ENCODE measurements at places on chromosomes 7 and 10.
A peak's percentile ranks its signal among the peaks of the same experiment; 100 is the strongest.

- DNase-seq, result no peak
Measured at GRCh38 chr10:116660860-116661259, 40.1 kb downstream of the PNLIPRP2 start.

DNA sequence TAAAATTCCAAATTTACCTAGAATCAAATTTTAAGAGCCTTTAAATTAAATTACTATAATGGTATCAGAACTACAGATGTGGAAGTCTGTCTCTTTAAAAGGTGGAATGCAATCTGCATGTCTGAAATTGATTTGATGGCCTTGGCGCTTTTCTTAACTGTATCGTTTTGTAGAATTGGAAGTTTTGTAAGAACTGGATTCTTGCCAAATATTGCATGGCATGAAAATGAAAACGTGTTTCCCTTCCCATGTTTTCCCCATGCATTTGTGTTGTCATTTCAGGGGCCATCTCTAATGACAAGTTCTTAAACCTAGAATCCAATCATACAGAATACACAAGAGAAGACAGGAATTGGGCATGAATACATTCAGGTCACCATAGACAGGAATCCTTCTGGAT, 162.5 kb downstream of the KIAA1217 start:
- DNase-seq, result no peak

DNA sequence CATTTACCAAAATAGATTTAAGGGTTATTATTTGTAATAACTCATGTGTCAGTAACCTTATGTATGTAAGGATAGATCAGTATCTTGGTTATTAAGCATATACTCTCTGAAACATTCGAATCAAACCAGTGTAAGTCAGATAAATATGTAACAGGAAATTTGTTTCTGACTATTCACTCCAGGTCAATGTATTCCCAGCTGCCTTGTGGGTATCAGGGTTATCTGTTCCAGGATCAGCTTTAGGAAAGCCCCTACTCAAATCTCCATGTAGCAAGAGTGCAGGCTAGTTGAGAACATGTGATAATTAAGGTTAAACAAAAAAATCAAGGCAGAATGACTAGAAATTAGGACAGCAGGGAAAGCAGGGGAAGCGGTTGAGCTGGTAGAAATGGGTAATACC, 201.7 kb downstream of the AUTS2 start:
- no peak for DNase-seq

- no peak for DNase-seq
Measured at GRCh38 chr7:34949361-34949760, 87.9 kb downstream of the DPY19L1 start.

GRCh38 chr7:141748396-141748795, 10.2 kb downstream of the SSBP1 start:
- DNase-seq, result no peak

GRCh38 chr10:104077247-104077646, 8.4 kb downstream of the COL17A1 start:
- DNase-seq, result no peak

DNA sequence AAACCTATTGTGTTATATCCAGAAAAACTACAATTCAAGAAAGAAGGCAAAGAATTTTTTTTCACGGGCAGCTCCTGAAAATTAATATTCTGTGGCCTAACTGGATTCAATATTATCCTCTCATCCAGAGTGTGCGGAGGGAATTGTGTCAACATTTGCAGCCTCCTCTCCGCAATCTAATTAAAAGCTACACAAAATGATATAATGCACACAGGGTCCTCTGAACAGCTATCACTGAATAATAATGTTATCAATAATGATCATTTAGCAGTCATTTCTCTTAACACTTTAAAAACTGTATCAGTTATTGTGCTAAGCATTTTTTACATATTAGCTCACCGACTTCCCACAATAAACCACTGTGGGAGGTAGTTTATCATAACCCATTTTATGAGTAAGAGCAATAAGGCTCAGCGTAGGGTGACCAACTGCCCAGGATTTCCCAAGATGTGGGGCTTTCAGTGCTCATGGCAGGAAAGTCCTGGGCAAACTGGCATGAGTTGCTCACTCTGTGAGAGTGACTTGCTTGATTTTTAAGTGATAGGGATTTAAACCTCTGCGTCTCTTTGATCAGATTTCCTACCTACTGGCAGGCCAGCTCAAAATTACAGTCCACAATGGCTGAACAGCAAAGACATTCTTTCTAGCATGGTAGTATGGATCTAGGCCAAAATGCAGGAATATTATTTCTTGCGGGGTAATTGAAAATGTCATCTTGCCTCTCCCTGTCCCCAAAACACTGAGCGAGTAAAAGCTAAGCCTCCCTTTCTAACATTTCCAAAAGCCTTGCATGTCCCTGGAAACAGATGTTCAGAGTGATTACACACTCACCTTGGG, 65.7 kb downstream of the AOAH start:
- DNase-seq, result no peak

DNA sequence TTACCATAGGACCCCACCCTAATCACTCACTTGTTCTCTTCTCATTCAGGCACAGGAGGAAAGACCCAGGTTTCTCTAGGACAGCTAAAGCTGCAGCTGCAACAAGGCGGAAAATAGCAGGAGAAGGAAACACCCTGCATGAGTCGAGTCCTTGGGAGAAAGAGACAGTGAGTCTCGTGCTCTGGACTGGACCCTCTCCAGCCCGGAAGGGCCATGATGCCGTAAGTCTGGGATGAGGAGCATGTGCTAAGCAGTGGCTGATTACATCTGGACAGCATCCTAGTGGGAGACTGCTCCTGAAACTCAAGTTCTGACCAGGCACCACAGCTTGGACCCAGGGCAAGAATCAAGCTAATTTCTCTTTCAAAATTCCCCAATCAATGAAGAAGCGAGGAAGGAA, 39.4 kb downstream of the FBXW4 start:
- DNase-seq, result no peak

- no peak for DNase-seq
Measured at GRCh38 chr10:7487528-7487927, 76.7 kb upstream of the SFMBT2 start.

DNA sequence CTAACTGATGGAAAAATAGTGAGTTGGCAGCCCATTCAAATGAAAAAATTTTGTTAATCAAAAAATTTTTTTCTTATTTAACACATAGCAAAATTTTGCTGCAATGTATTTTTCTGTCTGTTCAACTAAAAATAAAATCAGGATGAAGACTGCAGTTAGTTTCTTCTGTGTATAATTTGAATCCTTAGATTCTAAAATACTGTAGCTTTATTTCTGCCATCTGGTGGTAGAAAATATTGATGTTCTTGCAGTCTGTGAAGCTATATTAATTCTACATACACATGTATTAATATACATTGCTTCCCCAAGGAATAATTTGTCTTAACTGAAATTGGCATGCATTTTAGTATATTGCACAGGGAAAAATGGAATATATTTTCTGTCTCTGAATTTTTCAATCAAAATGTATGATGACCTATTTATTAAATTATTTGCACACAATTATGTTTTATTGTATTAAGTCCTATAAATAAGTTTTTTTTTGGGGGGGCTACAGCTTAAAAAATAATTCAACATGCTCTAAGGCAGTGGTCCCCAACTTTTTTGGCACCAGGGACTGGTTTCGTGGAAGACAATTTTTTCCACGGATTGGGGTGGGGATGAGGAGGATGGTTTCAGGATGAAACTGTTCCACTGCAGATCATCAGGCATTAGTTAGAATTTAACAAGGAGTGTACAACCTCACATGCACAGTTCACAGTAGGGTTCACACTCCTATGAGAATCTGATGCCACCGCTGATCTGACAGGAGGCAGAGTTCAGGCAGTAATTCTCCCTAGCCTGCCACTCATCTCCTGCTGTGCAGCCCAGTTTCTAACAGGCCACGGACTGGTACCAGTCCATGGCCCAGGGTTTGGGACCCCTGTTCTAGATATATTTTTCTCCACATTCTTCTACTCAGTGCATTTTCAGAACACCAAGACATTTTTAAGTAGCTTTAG, 119.4 kb downstream of the GNAT3 start:
- DNase-seq, result peak; percentile 2
